ENCODE measurements at places on chromosomes 4 and X. TPM values are rescaled to one million over a fixed set of nuclear protein-coding genes. Genes with fewer than 3 reads are reported as not detected.
A peak's percentile ranks its signal among the peaks of the same experiment; 100 is the strongest.

DNA sequence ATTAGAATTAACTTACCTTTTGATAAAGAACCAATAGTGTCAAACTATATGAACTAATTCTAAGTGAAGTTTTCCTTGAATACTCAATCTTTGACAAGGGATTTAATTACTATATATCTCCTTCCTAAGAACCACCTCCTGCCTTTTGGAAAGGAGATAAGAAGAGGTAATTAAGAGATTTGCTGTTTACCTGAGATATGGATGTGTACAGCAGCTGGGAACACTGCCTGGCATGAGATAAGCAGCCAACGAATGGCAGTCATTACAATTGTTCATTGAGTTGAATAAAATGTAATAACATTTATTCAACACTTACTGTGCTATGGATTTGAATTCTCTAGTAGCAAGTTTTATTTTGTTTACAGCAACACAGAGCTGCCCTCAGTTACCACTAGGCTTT lies 407.1 kb downstream of the SPOCK3 start:
- DNase-seq = no peak

ARHGEF9 gene
- total RNA-seq = 35.9 TPM

PHF8 gene
- total RNA-seq = 52.4 TPM

PAGE1 gene
- not detected for total RNA-seq

PPP2R2C gene
- total RNA-seq = 2.8 TPM

HTN1 gene
- not detected for total RNA-seq

SASH3 gene
- 8.4 TPM for total RNA-seq

CXCL6 gene
- total RNA-seq = 0.73 TPM

DNA sequence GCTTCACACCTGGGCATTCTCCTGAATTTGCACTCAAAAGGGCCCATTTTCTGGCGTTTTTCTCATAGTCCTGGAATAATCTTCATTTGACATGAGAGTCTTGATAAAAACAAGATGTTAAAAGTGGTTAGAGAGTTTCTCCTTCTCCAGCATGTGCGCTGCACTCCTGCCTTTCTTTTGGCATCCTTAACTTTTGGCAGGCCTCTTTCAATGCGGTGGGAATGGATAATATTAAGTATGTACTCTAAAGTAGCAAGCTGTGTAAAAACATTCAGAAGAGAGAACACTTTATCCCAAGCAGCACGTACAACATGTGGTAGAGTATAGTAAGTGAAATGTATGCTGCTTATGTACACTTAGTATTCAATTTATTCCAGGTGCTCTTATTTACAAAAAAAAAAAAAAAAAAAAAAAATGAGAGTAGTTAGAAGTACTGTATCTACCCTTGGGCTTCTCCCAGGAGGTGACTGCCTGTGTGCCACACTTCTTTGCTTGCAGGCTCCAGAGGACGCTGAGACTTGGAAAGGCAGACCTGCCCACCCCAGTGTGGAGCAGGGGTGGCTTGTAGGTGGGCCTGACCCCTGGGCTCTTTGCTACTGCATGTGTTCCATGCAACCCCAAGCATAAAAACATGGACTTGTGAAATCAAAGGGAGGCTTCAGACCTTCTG lies 3.9 kb downstream of the FGF2 start:
- DNase-seq = no peak

GRCh38 chrX:103585411-103586313 lies at the start of gene TCEAL4:
Gene TCEAL4 (plus strand): TSS chrX:103585515. CDS start chrX:103586676, 1,161 bp downstream.
- peak; percentile 68 for DNase-seq

SHISA3 gene
- 0.31 TPM for total RNA-seq

DNA sequence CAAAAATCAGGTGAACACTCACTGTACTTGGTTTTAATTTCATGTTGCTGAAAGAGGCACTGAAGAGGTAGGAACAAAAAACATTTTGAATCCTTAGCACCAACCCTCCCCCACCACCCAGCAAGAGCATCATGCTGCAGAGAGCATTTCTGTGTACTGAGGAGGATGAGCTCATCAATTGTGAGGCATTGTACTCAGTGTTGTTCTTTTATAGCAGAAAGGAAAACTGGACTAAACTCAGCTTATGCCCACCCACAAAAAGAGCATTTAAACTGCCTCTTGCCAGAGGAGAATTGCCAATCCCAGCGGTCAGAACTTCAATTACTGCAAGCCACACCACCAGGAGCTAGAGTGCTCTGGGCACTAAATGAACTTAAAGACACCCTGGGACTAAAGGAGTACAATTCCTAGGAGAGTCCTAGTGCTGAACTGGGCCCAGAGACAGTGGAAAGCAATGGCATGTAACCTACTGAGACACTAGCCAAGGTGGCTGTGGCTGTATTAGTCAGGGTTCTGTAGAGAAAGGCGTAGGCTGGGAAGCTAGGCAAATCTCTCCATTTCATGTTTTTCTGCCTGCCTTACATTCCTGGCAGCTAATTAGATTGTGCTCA lies 280.7 kb upstream of the KLHL4 start:
- DNase-seq = no peak

DNA sequence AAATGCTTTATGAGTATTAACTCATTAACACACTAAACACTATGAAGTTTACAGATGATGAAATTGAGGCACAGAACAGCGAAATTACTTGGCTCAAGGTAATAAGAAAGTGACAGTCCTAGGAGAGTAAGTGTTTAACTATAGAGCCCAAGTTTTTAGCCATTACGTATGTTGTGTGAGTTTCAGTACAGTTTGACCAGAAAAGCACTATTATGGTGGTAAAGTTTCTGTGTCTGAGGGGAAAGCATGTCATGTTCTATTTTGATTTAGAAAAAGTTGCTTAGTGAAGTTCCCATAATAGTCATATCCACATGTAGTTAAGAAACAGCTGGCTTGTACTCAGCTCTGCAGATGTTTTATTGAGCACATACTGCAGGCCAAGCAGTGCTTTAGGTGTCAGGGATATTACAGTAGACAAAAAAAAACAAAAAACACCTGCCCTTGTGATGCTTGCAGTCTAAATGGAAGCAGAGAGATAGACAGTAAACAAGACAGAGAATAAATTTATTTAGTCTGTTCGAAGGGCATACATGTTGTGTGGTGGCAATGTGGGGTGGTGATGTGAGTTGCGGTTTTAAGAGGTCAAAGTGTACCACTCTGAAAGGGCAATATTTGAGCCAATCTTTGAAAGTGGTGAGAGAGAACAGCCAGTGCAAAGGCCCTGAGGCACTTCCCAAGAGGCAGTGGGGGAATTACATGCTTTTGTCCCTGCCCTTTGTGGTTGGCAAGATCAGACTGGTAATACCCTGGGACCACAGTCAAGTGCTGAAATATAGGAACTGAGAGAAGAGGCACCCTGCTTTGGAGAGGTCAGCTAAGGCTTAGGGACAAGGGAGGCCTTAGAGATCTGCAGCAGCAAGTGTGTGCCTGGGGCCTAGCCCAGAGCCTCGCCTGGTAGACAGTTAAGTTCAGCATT lies 6.2 kb downstream of the TMEM131L start:
- DNase-seq = no peak

GRCh38 chr4:153223930-153224329 lies 19.7 kb downstream of the TRIM2 start:
- DNase-seq = no peak

DNA sequence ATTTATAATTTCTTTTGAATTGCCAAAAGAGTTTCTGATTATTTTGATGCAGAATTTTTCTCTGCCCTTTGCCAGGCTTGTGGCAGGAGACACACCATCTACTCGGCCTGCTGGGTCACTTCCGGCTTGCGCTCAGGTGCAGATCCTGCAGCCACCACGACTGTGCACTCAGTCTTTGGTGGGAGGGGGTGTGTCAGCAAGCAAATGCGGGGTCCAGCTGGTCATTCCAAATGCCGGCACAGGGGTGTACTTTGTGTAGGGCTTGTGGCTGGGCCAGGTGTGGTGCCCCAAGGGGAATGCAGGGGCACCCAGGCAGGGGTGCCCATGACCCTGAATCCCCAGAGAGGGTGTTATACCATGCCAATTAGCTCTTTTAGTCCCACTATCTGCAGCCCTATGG lies 673.0 kb downstream of the TLL1 start:
- no peak for DNase-seq

GRCh38 chr4:134201216-134202161 lies at the start of gene PABPC4L:
Gene PABPC4L (minus strand): TSS chr4:134201789. CDS start chr4:134201019, 770 bp downstream.
- DNase-seq = peak; percentile 52

- DNase-seq = no peak
Observed at GRCh38 chr4:114926583-114926982, 186.8 kb downstream of the NDST4 start.

GRCh38 chrX:9241427-9241826 lies 207.5 kb upstream of the FAM9B start:
- no peak for DNase-seq

- no peak for DNase-seq
Observed at GRCh38 chrX:153874366-153875125, 11.4 kb downstream of the L1CAM start.

MED12 gene
- total RNA-seq = 71.4 TPM

DNA sequence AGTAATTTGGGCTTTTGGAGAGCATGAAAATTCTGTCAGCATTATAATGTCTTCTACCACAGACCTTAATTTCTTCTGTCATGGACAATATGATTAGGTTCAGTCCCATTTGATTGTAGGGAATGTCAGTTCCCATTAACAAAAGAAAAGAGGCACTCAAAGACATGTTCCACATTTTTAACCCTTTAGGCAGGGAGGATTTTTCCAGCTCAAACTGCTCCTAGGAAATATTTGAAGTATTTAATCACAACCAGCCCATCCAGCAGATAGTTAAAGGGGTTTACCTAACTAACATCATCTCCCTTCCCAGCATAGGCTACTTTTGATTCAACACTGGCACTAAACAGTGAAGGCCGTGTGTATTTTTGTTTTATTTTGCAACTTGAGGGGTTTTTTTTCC lies 256.0 kb downstream of the DHX15 start:
- no peak for DNase-seq

COL25A1 gene
- total RNA-seq = 3.4 TPM

GRCh38 chr4:113969709-113970334 lies 9.6 kb downstream of the ARSJ start:
- no peak for DNase-seq

GRCh38 chr4:100728861-100729260 lies 211.0 kb upstream of the EMCN start:
- DNase-seq = no peak

CLIC2 gene
- total RNA-seq = 16.7 TPM

DNA sequence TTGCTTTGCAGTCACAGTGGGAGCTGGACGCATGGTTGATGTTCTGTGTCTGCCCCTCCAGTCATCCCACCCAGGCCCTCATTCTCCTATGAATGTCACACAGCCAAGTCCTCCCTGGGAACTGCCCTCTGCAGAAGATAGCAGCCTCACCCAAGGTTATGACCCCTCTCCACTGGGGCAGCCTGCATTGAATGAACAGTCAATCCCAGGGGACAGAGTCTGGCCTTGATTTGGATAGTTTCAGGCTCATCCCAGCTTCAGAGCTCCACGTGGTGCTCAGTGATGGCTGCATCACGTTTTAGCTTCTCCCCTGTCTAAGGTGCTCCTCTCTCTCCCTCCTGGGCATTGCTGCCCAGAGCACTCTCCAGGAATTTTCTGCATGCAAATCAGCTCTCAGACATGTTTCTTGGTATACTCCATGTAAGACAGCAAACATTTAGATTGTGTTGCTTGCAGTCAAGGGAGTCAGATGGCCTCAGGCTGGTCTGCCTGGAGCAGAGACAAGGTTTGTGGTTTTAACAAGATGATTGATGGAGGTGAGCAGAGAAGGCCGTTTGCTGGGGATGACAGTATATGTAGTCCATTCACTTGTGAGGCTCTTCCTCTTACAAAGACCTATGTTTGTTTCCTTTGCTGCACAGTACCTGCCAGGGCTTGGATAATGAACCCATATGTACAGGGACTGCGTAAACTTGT lies 56.1 kb upstream of the MSX1 start:
- DNase-seq = no peak

DNA sequence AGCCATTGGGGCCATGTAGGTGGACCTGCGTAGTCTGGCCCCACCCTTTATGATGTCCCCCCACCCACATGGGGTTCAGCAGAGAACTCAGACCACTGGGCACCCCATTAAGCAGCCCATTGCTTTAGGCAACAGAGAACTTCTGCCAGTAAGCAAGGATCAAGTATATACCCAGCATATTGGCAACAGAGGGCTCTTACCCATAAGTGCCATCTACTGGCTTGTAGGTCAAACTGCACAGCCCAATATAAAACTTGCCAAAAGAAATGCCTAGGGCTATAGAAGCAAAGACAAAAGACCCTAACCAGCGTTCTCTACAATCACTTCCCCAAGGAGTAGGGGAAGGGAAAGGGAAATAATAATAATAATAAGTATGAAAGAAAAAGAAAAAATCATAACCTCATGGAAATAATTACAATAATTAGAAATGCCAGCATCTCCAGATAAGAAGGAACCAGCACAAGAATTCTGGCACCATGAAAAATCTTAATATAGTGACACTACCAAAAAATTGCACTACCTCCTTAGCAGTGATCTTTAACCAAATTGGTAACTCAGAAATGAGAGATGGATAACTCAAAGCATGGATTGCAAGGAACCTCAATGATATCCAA lies 1090.7 kb downstream of the FAT4 start:
- no peak for DNase-seq

DNA sequence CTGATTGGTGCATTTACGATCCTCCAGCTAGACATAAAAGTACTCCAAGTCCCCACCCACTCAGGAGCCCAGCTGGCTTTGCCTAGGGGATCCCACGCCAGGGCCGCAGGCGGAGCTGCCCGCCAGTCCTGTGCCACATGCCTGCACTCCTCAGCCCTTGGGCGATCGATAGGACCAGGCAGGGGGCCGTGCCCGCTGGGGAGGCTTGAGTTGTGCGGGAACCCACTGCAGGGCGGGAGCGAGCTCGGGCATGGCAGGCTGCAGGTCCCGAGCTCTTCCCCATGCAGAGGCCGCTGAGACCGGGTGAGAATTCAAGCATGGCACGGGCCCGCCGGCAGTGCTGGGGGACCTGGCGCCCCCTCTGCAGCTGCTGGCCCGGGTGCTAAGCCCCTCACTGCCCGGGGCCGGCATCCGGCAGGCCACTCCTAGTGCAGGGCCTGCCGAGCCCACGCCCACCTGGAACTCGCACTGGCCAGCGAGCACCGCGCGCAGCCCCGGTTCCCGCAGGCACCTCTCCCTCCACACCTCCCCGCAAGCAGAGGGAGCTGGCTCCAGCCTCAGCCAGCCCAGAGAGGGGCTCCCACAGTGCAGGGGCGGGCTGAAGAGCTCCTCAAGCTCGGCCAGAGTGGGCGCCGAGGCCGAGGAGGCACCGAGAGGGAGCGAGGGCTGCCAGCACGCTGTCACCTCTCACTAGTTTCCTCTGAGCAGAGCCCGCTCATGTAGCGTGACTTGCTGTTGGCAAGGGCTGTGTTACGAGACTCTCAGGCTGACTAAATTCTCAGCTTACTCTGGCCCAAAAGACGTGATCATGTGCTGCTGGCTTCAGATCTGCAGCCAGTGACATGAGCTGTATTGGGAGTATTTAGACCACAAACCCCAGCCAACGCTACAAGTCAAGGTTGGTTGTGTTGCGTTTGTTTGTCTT lies 87.5 kb downstream of the TRAPPC11 start:
- no peak for DNase-seq

GRCh38 chr4:142336251-142336934 lies 509.7 kb downstream of the INPP4B start:
- DNase-seq = no peak

GRCh38 chrX:131392666-131393065 lies 103.6 kb upstream of the IGSF1 start:
- no peak for DNase-seq

Data from ureter (tissue), 1 donor.